ENCODE measurements at places on chromosomes 6 and 20.

- no peak for DNase-seq
These were observed 344.4 kb downstream of the ESR1 start for GRCh38 chr6:152151920-152152319.

GRCh38 chr6:163253556-163254213 lies 160.8 kb upstream of the QKI start:
- DNase-seq: no peak

- no peak for DNase-seq
These were observed 28.9 kb downstream of the TBC1D7 start for GRCh38 chr6:13299403-13299821.

DNA sequence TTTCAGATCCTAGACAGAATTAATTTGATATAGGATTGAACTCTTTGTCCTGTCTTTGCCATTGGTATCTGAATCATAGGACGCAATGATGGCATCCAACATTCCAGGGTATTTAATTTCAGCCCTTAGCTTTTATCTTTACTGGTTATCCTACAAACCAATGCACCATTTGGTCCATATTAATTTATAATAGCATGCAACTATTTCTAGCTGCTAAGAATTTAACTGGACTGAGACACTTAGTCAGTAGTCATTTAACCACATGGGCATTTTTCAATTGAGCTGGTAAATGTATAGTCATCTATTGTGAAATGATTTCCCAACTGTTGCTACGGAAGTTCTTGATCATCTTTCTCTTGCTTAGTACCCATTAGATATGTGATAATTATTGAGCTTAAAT lies 141.1 kb downstream of the CD164 start:
- no peak for DNase-seq

- DNase-seq: no peak
These were observed 31.7 kb downstream of the C20orf173 start for GRCh38 chr20:35497780-35498189.

DNA sequence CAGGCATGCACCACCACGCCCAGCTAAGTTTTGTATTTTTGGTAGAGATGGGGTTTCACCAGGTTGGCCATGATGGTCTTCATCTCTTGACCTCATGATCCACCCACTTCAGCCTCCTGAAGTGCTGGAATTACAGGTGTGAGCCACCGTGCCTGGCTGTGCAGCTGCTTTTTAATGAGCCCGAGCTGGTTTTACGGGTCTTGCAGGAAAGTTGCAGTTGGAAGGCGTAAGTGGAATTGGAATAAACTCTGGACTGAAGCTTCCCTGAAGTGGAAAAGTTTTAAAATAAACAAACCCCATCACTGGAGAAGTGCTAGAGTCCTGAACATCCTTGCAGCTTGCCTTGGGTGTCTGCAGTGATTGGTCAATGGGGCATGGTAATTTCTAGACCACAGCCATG lies 40.4 kb downstream of the KIF25 start:
- no peak for DNase-seq

- no peak for DNase-seq
These were observed 57.2 kb upstream of the TGM3 start for GRCh38 chr20:2238601-2239000.

DNA sequence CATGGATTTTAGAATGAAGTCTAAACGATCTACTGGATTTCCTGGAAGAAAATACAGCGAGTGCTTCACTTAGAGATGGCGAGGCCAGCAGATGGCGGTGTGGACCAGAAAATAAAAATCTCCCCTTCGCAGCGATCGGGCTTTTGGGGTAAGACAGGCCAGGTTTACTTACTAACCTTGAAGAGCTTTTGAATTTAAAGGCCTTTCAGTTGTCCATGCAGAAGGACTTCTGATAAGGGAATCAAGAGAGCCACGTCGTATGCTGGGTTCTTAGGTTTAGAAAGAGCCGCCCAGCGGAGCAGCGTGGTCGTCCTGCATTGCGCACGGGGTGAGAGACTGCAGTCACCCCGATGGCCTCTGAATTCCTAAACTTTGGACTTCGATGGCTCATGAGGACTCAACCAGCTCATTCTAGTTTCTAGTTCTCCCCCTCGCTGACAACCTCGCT lies 125.2 kb upstream of the RALGAPA2 start:
- no peak for DNase-seq

DNA sequence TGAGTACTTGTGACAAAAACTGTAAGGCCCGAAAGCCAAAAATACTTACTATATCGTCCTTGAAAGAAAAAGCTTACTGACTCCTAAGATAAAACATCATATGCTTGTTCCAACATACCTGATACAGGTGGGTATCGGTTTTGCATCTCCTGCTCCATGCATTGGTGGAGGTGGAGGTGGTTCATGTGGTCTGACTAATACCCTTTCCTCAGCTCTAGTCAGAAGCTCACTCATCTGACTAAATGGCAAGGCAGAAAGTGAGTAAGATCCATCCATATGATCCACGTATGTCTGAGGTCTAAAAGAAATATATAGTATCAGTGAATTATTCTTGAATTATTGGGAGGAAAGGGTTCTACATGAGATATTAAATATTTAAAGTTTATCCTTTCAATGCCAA lies 76.2 kb downstream of the WASF1 start:
- DNase-seq: no peak

- DNase-seq: no peak
These were observed 96.6 kb downstream of the SLC16A10 start for GRCh38 chr6:111183702-111184517.

DNA sequence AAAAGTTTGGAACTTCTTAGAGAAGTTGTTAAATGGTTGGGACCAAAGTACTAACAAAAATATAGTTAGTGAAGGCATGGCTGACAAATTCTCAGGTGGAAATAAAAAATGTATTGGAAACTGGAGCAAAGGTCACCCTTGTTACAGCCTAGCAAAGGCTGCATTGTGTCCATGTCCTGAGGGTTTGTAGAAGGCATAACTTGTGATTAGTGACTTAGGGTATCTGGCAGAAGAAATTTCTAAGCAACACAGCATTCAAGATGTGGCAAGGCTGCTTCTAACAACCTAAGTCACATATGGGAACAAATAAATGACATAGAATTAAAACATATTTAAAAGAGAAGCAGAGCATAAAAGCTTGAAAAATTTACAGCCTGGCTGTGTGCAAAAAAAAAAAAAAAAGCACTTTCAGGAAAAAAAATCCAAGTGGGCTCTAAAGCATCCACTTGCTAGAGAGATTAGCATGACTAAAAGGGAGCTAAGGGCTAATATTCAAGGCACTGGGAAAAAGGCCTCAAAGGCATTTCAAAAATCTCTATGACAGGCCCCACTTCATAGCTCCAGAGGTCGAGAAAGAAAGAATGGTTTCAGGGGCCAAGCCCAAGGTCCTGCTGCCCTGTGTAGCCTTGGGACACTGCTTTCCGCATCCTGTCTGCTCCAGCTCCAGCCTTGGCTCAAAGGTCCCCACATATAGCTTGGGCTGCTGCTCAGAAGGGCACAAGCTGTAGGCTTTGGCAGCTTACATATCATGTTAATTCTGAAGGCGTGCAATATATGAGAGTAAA lies 453.2 kb upstream of the PTCHD4 start:
- no peak for DNase-seq

DNA sequence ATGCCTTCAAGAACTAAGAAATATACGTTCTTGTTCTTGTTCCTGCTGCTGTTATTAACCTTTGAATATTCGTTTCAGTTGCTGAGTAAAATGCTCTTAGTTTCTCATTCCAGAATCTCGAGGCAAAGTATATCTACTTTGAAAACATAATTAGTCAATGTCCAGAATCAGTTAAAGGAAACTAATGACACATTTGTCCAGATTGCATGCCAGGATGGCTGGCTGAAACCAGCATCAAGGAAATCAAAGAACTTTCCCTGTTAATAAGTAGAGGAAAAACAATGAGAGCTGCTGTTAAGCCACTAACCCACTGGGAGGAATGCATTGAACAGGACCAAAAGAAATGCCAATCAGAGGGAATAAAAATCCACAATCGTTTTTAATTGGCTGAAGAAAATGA lies 196.9 kb downstream of the ALDH8A1 start:
- DNase-seq: no peak

DNA sequence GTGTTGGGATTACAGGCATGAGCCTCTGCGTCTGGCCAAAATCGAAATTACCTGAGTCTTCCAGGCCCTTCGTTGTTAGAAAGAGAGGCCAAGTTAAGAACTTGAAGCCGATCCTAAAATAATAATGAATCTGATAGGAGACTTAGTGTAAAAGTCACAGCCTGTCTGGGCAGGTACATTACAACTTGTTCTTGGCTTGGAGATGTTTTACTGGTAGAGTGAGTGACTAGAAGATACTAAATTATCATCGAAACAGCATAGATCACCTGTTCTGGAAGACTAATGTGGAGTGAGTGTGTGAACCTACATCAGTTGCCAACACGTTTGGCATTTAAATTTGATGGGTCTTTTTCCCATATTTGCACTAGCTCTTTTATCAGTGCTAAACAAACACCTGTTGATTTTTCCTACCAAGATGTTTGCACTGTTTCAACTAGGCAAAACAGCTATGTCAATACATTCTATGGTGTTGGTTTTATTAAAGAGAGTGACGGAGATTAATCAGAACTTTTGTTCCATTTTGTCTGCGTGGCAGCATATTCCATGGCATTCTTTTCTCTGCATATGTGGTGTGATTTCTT lies 4.6 kb upstream of the TMEM217 start:
- no peak for DNase-seq

- DNase-seq: no peak
These were observed 1145.2 kb upstream of the GJE1 start for GRCh38 chr6:140987364-140988155.

DNA sequence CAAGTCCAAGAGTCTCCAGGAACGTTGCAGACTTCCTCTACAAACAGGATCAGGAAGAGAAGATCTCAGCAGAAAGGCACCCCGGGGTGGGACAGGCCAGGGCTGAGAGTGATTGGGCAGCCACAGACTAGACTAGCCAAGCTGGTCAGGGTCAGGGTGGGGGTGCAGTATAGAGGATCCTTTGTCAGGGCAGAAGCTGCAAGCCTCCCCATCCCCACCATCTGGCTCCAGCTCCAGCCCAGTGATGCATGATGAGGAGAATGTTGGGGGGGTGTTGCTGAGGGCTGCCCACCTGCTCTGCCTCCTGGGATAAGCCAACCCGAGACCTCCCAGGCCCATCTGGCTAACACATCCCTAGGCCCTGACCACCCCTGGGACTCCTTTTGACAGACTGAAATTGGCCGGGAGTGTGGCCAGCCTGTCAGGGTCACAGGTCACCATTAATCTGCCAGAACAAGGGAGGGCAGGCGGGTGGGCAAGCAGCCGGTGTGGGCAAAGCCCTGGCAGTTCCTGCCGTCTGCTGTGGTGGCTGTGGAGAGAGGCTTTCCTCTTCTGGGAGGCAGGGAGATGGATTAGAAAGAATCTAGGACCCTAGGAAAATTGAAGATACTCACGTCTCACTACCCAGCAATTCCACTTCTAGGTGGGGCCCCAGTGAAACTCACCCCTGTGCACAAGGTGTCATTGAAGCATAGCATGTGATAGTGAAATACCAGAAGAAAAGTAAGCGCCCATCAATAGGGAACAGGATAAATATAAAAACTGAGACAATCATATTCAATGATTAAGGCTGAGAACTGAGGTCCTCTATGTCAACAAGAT lies 22.1 kb upstream of the SNTA1 start:
- no peak for DNase-seq

DNA sequence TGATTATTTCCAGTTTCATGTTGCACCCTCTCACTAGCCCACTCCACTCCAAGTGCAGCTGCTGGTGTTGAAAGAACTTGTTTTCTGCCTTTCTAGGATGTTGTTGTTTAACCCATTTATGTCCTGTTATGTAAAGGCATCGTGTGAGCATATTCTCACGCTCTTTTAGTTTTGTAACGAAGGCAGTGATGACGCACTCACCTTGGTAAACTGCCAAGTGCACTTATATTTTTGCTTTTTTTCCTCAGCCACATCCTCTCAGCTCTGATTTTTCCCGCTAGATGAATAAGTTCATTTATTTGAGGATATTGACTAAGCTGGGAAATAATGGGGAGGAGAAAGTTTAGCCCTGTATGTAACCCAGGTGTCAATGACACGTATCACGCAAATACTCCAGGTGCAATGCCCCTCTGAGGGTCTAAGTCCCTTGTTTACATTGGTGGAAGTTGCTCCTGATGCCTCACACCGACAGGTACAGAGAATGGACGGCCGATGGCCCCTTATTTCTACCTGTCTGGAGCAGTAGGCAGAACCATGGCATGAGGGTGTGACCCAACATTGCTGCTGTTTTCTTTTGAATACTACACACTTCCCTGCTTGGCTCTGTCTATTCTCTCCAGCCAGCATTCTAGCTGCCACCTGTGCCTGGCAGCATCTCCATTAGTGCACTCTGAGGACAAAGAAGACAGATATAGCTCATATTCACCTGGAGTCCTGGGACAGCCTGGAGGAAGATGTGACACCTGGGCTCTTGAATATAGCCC lies 132.7 kb upstream of the SLC24A3 start:
- DNase-seq: no peak

DNA sequence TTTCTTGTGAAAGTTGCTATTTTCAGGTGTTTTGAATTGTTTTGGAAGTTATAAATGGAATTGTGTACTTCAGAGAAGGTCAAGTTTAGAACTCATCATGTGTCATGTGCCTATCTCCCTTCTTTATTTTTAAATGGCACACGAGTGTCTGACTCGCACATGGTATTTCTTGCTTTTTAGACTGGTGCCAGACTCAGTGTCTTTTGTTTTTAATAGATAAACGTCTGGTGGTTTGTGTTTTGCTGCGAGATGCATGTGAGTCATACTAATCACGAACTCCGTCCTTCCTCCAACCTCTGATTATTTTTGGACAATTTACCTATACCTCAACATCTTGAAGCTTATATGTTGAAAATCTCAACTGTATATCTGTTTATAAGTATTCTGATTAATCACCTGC lies 292.1 kb downstream of the CDKAL1 start:
- no peak for DNase-seq

GRCh38 chr6:42960243-42961019 lies at the start of gene GNMT:
GNMT (plus strand) TSS chr6:42960754; CDS start chr6:42960768, 14 bp downstream.
- peak; percentile 24 for DNase-seq

DNA sequence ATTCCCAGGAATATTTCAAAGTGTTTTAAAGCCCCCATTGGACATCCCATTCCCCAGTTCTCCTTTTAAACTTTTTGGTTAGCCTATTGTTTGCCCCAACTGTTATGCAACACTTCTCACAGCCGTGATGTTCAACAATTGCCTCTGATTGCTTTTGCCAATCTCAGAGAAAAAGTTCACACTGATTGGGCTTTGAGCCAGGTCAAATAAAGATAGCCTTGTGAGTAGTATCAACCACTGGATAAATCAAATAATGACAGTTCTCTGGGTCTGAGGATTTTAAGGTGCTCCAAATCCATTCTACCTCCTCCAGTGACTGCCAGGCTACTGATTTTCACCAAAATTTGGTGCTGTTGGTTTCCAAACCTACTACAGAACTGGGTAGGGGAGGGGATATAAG lies 19.1 kb upstream of the NOP56 start:
- DNase-seq: no peak

- no peak for DNase-seq
These were observed 40.4 kb downstream of the CD40 start for GRCh38 chr20:46158476-46158987.

All from stimulated activated CD4-positive, alpha-beta T cell treated with anti-CD3 and anti-CD28 coated beads, TNF-alpha, amount 100 ng/mL, for 1 hour (primary cell).